H1 (cell line): ENCODE measurements at places on chromosomes 7 and 10. TPM values are rescaled to one million over a fixed set of nuclear protein-coding genes. Genes with fewer than 3 reads are reported as not detected.

DNA sequence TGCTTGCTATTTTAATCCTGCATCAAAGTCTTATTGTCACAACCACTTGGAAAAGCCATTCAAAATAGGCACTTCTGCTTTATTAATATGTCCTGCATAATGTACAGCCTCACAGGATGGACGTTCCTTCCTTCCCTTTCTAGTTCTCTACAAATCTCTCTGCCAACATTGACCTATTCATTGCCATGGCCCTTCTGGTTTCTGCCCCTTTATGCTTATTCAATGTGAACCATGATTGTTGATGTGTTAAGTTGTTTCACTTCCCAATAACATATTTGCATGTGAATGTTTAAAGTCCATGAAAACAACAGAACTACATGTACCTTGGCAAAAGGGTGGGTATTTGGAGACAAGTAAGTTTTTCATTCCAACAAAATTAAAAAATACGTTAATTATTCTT lies 45.7 kb downstream of the COL28A1 start:
- H3K36me3 ChIP-seq: no peaks in the 10 kb centered on the region
- DNase-seq: no peak
- no peak overlapping the region for H3K4me3 ChIP-seq
- no peak overlapping the region for H3K27ac ChIP-seq
- H3K4me1 ChIP-seq: no peaks in the 10 kb centered on the region

DEPP1 gene
- 0.67 and 0.80 TPM in 2 replicates for total RNA-seq

- DNase-seq: no peak
- H3K27ac ChIP-seq: no peak overlapping the region
- H3K4me3 ChIP-seq: no peak overlapping the region
- H3K36me3 ChIP-seq: no peaks in the 10 kb centered on the region
- no peaks in the 10 kb centered on the region for H3K4me1 ChIP-seq
These were observed 14.6 kb upstream of the CYP2C19 start for GRCh38 chr10:94747838-94748237.

GNAT3 gene
- total RNA-seq: not detected in 2 replicates

DNA sequence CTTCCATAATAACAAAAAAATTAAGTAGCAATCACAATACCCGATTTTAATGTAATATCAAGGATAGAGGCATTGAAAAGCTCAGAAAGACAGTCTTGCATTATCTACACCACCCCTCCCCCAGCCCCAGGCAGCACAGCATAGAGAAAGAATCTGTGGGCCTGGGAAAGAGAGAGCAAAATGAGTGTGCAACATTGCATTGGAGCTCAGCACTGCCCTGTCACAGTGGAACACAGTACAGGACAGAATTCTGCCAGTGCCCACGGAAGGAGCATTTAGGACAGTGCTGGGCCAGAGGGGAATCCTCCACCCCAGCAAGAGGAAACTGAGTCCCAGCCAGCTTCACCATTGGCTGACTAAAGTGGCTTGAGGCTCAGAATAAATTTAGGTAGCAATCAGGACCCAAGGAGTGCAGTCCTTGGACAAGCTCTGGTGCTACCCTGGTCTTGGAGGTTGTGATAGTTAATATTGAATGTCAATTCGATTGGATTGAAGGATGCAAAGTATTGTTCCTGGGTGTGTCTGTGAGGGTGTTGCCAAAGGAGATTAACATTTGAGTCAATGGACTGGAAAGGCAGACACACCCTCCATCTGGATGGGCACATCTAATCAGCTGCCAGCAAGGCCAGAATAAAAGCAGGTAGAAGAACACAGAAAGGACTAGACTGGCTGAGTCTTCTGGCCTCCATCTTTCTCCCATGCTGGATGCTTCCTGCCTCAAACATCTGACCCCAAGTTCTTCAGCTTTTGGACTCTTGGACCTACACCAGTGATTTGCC lies 234.4 kb downstream of the ANK3 start:
- no peaks in the 10 kb centered on the region for H3K4me1 ChIP-seq
- H3K27ac ChIP-seq: no peak overlapping the region
- no peaks in the 10 kb centered on the region for H3K27me3 ChIP-seq

TRIM50 gene
- 0.31 TPM in 1 of 2 replicates, not detected in the other for total RNA-seq

- no peaks in the 10 kb centered on the region for H3K27me3 ChIP-seq
- no peak overlapping the region for H3K4me3 ChIP-seq
- peaks cover 9% of the 10 kb centered on the region for H3K4me1 ChIP-seq
- no peak for DNase-seq
- no peak overlapping the region for H3K27ac ChIP-seq
These were observed 190.6 kb downstream of the CELF2 start for GRCh38 chr10:11208243-11208642.

PVRIG gene
- not detected in 2 replicates for total RNA-seq

IDI2 gene
- total RNA-seq: not detected in 2 replicates

C10orf62 gene
- total RNA-seq: not detected in 2 replicates

- H3K27ac ChIP-seq: no peak overlapping the region
- H3K4me3 ChIP-seq: no peak overlapping the region
- no peaks in the 10 kb centered on the region for H3K4me1 ChIP-seq
- no peaks in the 10 kb centered on the region for H3K36me3 ChIP-seq
These were observed 257.6 kb upstream of the TEX47 start for GRCh38 chr7:89053130-89053529.

DNA sequence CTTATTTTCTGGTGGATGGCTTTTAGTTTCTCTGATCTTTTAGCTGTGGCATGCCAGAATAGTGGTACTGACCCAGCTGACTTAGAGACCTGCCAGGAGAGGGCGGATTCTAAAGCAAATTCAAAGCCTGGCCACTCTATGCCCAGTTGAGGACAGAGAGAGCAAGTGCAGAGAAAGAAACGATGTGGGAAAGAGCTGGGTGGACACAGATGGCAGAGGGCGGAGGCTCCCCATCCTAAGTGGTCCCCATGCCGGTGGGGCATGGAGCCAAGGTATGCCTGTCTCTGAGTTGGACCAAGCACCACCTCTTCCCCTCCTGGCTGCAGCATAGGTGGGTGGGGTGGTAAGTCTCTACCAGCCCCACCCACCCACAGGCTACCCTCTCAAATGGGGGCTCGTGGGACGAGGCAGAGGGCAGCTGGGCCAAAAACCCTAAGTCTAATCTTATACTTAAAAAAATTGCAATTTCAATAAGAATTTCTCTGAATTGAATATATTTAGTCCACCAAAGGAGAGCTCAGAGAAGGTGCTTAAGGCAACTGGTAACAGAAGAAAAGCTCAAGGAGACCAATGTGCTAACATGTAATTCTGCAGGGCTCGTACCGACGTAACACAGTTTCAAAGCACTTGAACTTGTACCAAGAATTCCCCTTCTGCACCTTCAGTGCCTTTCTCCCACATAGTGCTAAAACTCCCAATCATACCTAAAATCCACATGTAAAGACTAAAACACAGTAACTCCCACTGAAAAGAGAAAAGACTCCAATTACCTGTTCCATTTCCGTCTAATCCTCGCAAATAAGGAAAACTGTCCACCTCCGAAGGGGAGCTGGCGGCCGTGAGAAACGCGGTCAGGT lies 85.7 kb upstream of the NMT2 start:
- no peak overlapping the region; the same call in 1 of the 2 replicates for H3K4me3 ChIP-seq
- H3K27me3 ChIP-seq: no peaks in the 10 kb centered on the region
- H3K27ac ChIP-seq: no peak overlapping the region

DNA sequence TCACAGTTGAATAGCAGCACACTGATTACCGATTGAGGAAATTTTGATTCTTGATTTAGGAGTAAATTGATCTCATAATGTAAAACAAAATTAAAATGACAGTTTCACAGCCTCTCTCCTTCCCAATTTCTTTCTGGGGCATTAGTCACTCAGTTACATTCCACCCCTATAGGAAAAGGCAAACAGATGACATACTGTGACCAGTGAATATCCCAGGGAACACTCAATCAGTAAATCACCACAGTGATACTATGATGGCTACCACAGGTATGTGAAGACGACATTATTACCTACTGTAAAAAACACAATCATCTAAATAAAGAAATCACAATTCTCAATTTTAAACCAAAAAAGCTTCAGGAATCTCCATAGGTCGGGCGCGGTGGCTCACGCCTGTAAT lies 15.5 kb downstream of the CTTNBP2 start:
- H3K27ac ChIP-seq: no peak overlapping the region
- no peak overlapping the region for H3K4me3 ChIP-seq
- DNase-seq: no peak
- H3K4me1 ChIP-seq: no peaks in the 10 kb centered on the region; the same call in 1 of the 2 replicates
- H3K27me3 ChIP-seq: no peaks in the 10 kb centered on the region

DNA sequence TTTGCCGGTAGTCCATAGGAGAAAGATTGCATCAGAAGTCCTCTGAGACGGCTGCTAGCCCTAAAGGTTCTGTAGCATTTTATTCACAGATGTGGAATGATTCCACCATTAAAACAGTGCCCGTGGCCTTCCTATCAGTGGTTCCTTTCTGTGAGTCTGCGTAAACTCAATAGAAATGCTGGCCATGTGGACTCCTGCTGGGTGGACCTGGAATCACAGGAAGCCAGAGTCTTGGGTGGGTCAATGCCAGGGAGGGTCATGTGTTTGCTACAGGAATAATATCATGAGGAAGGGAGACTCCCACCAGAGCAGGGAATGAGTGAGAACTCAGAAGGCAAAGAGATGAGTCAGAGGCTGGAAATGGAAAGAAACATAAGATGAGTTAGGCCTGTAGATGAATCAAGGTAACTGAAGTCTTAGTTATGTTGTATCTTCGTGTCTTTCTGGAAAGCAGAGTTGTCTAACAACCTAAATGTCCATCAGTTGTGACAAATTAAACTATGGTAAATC lies 410.4 kb upstream of the AUTS2 start:
- no peak for DNase-seq
- no peak overlapping the region for H3K27ac ChIP-seq
- H3K27me3 ChIP-seq: no peaks in the 10 kb centered on the region
- H3K4me3 ChIP-seq: no peak overlapping the region
- H3K36me3 ChIP-seq: no peaks in the 10 kb centered on the region
- H3K4me1 ChIP-seq: no peaks in the 10 kb centered on the region

CYP3A4 gene
- total RNA-seq: not detected in 2 replicates

CAMK2B gene
- 0.15 and 0.17 TPM in 2 replicates for total RNA-seq

DNA sequence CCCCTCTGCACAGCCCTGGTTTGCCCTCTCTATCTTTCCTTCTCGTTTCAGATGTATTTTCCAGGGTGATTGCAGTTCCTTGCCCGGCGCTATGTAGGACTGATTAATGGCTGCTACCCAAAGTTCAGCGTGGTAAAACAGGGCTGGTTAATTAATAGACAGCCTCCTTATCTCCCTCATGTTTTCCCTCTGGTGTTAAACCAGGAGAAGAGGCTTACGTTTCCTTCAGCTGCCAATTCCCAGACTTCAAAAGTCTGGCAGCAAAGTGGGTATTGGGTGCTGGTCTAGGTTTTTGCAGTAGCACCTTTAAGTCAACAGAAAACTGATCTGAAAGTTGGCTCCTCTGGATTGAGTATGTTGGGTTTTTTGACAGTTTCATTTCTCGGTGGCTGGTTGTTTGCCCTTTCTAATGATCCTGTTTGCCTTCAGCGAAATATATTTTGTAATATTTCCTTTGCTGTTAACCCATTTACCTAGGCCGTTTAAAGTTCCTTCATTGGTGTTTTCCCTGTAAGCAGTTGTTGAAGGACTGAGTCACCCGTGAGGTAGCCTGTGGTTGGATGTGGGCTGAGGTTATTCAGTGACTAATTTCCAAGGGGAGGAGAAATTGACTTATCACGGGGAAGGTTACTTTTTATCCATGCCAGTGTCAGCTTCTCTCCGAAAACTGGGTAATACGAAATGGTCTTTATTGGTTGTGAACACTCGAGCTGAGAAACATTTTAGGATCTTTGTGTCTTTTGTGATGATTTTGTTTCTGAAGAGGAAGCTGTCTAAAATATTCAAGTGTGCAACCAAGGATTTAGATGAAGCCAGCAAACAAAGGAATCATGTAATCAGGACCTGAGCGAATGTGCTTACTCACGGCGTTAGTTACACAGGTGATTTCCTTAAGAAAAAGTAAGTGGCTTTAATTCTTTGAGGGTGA lies 257.2 kb downstream of the KIAA1217 start:
- DNase-seq: no peak
- H3K27me3 ChIP-seq: no peaks in the 10 kb centered on the region
- no peak overlapping the region for H3K27ac ChIP-seq
- H3K4me3 ChIP-seq: no peak overlapping the region
- H3K36me3 ChIP-seq: no peaks in the 10 kb centered on the region

- H3K4me3 ChIP-seq: no peak overlapping the region
- H3K36me3 ChIP-seq: no peaks in the 10 kb centered on the region
- H3K27ac ChIP-seq: no peak overlapping the region
These were observed 274.7 kb upstream of the HGF start for GRCh38 chr7:82044497-82045080.

DNA sequence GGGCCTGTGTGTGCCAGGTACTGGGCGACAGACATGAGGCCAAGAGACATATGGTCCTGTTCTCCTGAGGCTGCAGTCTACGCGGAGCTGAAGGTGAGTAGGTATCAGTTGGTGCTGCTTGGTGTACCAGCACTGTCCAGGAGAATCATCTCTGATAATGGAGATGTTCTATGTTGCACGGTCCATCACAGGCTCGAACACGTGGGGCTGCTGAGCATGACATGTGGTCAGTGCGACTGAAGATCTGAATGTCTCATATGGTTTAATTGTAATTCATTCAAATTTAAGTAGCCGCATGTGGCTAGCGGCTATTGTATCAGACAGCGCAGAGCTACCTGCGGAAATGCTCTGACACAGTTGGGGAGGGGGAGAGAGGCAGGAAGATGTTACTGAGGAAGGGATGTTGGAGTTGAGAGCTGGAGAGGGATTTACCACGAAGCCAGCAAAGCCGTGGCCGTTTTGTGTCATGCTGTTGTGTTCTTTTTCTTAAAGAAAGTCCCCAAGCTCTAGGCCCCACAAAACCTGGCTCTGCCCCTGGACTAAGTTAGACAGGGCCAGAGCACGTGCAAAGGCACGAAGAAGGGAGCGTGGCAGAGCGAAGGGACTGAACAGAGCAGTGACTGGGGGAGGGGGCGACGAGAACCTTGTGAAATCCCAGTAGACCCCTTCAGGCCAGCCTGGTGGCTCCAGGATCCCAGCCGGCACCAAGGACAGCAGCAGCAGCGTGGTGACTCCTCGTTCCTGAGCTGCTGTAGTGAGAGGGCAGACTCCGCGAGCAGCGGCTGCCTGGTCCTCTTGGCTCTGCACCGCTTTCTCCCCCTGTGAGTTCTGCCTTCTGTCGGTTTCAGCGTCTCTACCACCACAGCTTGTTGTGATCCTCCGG lies 20.0 kb downstream of the SMKR1 start:
- no peak overlapping the region for H3K27ac ChIP-seq
- H3K36me3 ChIP-seq: no peaks in the 10 kb centered on the region
- no peak overlapping the region for H3K4me3 ChIP-seq
- H3K4me1 ChIP-seq: peaks cover 3% of the 10 kb centered on the region

DNA sequence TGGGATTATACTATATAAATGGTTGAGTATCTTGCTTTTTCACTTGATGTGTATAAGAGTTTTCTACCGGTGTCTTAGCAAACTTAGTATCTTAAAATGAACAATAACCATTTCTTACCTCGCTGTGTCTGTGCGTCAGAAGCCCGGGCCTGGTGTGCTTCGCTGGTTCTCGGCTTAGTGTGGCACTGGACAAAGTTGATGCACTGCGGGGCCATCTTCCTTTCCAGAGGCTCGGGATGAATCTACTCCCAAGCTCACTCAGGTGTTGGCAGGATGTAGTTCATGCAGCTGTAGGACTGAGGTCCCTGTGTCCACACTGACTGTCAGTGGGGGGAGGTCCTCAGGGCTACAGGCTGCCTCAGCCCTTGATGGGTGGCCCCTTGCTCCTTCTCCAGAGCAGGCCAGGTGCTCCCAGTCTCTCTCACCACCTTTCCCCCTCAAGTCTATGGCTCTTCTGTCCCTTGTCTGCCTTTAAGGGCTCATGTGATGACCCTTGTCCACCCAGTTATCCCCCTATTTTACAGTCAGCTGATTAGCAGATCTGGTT lies 227.8 kb downstream of the GLRX3 start:
- H3K4me3 ChIP-seq: no peak overlapping the region
- H3K4me1 ChIP-seq: no peaks in the 10 kb centered on the region; the same call in 1 of the 2 replicates
- H3K27me3 ChIP-seq: no peaks in the 10 kb centered on the region
- no peak for DNase-seq
- no peaks in the 10 kb centered on the region for H3K36me3 ChIP-seq
